ENCODE measurements at places on chromosomes 3 and 15.

GRCh38 chr3:13818919-13819318 lies 61.0 kb downstream of the WNT7A start:
- DNase-seq, result no peak

DNA sequence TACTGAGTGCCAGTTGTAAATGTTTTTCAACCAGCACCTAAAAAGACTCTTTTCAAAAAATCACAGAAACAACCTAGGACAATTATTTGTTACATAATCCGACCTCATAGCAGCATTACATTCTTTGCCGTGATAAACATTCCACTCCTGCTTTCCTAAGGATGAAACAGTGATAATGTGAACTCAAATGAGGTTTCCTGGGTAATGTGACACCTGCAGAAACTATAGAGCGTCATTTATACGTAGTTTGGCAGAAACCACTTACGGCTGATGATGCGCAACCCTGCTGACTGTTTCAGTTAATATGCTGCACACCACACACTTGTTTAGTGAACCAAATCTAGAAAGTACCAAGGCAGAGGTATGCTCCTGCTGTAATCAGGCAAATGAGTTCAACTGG lies 55.8 kb downstream of the SEMA6D start:
- DNase-seq, result no peak

GRCh38 chr3:6679510-6679909 lies 181.4 kb upstream of the GRM7 start:
- no peak for DNase-seq

- DNase-seq, result no peak
These were observed 15.3 kb upstream of the ABHD17C start for GRCh38 chr15:80679804-80680175.

- DNase-seq, result no peak
These were observed 58.1 kb upstream of the MCF2L2 start for GRCh38 chr3:183486472-183486871.

DNA sequence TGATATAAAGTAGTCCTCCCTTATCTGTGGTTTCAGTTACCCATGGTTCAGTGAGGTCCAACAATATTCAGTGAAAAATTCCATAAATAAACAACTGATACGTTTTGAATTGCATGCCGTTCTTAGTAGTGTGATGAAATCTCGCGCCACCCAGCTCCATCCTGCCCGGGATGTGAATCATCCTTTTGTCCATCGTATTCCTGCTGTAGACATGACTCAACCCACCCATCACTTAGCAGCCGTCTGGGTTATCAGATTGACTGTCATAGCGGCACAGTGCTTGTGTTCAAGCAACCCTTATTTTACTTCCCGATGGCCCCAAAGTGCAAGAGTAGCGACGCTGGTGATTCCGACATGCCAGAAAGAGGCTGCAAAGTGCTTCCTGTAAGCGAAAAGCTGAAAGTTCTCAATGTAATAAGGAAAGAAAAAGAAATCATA lies 48.0 kb upstream of the MEX3B start:
- no peak for DNase-seq

DNA sequence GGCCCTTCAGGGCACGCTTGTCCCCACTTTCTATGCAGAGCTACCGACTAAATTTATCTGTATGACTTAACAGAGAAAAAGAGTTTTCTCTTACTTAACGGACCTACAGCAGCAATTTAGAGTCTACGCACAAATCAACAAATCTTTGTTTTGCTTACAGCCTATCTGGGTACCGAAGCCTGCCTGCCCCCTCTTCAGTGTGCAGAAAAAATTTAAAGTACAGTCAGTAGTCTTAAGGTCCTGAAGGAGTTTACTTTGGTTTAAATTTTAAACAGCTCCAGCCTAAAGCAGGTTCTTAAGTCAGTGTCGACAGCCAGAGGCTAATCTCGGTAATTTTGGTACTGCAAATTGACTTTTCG lies 570 bp downstream of the SACM1L start:
- no peak for DNase-seq

DNA sequence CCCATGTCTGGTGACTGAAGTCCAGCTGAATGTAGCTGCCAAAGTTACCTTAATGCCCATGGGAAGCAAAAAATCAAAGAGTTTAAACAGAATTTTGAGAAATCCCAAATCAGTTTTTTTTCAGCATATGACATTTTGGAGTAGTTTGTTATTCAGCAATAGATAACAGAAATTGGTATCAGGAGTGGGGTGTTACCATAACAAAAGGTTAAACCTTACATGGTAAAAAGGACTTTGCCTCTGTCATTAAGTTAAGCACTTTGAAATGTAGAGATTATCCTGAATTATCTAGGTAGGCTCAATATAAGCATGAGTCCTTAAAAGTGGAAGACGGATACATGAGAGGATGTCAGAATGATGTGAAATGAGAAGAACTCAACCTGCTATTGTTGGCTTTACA lies 32.1 kb downstream of the DTWD1 start:
- DNase-seq, result no peak

DNA sequence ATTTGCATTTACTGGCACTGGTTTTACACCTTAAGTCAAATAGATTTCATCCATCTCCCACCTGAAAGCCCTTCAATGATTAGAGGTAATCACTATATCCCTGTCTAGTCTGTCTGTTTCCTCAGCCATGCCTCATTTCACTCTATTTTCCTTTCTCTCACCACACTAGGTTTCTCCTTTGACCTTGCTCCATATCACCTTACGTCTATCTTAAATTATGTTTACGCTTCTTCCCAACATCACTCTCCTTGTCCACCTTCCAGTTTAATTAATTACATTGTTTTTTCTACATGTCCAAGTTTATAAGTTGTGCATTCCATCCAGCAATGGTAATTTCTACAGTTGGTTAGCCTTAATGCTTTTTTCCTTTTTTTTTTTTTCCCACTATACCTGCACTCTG lies 396.7 kb upstream of the PDZRN3 start:
- no peak for DNase-seq

DNA sequence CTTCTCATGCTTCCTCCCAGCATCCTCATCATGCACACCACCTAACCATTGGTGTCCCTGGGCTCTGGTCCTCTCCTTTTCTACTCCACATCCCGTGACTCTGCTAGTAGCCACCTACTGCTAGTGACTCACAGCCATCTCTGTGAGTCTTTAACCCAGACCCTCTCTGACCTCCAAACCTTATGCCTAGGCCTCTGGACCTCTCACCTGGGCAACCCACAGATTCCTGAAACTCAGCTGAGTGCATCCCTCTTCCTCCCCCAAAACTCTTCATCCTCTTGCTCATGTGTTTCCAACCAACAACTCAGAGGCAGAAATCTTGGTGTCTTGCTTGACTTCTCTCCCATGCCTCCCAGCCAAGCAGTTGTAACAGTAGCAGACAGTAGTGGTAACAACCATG lies 20.0 kb upstream of the SLCO2A1 start:
- no peak for DNase-seq

- no peak for DNase-seq
These were observed 760.3 kb upstream of the ARRDC4 start for GRCh38 chr15:97200161-97200560.

DNA sequence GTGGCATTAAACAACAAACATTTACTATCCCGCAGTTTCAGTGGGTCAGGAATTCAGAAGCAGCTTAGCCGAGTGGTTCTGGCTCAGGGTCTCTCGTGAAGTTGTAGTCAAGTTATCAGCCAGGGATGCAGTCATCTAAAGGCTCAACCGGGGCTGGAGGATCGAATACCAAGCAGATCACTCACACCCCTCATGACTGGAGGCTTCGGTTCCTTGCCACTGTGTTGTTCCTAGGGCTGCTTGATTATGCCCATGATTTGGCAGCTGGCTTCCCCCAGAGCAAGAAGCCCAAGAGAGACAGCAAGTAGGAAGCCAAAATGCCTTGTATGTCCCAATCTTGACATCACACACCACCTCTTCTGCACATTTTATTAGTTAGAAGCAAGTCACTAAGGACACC lies 33.9 kb upstream of the CDCP1 start:
- DNase-seq, result no peak

- no peak for DNase-seq
These were observed 248.1 kb upstream of the C2CD4B start for GRCh38 chr15:62413153-62413552.

DNA sequence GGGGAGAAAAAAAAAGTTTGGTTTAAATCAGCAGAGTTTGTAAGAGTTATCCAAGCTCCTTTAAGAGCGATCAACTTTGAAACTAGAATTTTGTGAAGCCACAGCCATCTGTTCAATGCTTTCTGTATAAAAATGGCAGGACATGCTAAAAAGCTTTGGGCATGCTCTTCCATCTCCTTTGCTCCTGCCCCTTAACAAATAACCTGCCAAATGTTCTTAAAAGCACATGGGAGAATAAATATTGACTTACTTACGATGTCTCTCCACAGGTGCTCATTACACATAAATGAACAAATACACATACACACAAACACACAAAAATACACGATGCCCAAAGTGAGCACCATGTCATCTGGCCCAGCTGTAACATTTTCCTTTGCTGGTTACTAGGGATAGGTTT lies 211.8 kb upstream of the DPH6 start:
- DNase-seq, result no peak

- no peak for DNase-seq
These were observed 81.4 kb downstream of the C3orf38 start for GRCh38 chr3:88231207-88231606.

- DNase-seq, result peak; percentile 93
These were observed 17.3 kb downstream of the CD200 start for GRCh38 chr3:112350018-112350810.

- DNase-seq, result peak; percentile 33
These were observed 24.4 kb upstream of the THBS1 start for GRCh38 chr15:39556461-39556860.

DNA sequence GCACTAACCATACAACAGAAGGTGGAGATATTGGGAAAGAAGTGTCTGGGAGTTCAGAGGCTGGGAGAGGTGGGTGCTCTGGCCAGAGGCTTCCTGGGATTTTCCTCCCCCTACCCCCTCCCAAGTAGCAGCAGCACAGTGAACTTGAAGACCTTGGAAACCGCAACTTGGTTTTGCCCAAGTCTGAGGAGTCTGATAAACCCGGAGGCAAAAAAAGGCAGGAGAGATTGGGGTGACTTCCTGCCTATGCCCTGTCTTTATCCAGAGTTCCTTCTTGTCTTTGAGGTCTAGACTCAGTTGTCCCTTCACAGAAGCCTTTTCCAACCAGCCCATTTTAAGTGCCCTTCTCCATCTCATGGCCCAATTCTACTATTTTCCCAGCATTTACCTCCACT lies 25.4 kb upstream of the THRB start:
- no peak for DNase-seq

DNA sequence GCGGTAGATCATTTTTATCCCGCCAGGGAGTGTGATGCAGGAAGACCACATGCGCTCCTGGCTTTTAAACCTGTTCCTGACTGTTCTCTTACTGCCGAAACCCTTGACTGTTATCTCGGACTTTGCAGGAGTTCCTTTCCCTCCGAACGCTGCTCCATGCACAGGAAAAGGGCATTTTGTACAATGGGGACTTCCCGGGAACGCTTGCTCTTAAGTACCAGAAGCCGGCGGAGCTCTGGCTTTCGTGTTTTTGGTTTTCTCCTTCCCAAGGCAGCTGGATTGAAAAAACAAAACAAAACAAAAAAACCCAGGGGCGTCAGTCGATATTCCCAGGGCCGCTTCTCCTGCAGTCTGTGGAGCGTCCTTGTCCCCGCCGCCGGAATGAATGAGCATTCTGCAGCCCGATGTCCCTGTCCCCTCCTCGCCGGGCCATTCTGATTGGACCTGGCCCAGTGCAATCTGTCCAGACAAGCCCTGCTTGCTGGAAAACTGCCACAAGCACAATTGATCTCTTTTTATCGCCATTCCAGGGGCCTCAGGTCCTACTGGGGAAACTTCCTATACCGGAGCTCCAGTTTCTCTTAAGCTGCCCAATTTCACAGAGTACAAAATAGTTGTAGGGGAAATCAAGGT lies 44.8 kb downstream of the SLC6A1 start:
- no peak for DNase-seq

GRCh38 chr15:78695854-78696253 lies 54.8 kb upstream of the CHRNB4 start:
- DNase-seq, result no peak

- no peak for DNase-seq
These were observed 83.2 kb upstream of the ATP10A start for GRCh38 chr15:25946241-25946805.

GRCh38 chr15:23645371-23646164 lies 2.1 kb downstream of the MAGEL2 start:
- no peak for DNase-seq

DNA sequence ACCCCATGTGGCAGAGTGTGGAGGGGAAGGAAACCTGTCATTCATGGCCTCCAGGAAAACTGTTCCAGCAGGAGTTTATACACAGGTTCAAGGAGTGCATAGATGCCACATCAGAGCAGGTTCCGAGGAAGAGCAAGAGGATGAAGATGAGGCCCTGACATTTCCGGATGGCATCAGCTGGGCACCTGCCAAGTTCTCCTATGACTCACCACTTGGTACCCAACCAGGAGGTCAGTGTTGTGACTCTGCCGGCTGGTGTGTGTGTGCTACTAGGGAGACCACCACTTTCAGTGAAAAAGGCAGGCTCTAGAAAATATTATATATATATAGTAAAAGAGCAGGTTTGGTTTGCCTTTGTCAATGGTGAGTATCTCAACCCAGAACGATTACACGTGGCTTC lies 69.3 kb downstream of the NTRK3 start:
- no peak for DNase-seq

GRCh38 chr3:18724456-18724855 lies 299.3 kb upstream of the SATB1 start:
- DNase-seq, result no peak

DNA sequence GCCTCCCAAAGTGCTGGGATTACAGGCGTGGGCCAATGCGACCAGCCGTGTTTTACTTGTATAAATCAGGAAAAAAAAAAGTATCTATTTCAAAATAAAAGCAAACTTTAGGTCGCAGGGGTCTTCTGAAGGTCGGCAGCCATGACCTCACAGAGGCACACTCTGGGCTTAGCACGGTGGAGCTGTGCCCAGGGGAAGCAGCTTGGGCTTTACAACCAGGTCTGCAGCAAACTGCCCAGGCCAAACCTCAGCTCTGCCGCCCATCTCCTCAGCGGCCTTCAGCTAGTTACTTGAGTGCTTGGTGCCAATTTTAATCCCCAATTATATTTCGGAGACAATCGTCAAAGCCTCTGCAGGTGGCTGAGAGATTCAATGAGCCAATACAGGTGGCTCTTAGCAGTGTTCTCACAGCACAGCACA lies 30.1 kb downstream of the ZDHHC19 start:
- DNase-seq, result peak; percentile 50

DNA sequence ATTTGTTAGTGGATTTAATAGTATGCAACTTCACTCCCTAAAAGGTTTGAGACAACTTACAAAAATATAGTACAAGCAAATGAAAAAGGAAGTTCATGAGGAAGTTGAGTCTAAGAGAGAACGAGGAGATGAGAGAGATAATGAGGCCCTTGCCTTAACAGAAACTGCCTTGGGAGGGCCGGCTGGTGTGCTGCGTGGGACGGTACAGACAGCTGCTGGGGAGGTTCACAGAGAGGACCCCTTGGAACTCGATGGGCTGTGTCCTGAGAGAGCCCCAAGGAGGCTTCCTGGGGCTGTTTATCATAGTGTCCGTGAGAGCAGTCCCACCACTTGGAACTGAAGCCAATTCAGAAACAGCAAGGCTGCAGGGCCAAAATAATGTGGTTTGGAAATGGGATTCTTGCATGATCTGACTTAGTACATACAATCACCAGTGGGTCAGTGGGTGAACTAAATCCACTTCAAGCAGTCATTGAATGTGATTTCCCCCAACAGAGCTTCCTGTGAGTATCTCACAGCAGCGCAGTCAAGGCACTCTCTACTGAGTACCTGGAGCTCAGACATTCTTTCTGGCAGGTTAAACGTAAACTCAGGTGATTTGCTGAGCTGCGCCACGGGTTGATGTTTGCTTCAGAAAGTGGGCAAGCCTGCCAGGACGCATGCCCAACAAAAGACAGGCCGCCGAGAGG lies 90.8 kb downstream of the CRTC3 start:
- no peak for DNase-seq
